ENCODE measurements at places on chromosomes 7 and 10.

- DNase-seq = no peak
Observed at GRCh38 chr10:117927871-117928270, 118.9 kb downstream of the RAB11FIP2 start.

DNA sequence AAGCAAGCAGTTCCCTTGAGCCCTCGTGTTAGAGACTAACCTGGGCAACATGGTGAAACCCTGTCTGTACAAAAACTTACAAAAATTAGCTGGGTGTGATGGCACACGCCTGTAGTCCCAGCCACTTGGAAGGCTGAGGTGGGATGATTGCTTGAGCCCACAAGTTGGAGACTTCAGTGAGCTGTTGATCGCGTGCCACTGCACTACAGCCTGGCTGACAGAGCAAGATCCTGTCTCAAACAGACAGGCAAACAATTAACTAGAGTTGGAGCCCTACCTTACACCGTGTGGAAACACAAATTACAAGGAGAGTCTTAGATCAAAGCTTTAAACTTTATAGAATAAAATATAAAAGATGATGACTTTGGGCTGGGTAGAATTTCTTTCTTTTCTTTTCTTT, 219.5 kb downstream of the CUX1 start:
- DNase-seq = no peak

DNA sequence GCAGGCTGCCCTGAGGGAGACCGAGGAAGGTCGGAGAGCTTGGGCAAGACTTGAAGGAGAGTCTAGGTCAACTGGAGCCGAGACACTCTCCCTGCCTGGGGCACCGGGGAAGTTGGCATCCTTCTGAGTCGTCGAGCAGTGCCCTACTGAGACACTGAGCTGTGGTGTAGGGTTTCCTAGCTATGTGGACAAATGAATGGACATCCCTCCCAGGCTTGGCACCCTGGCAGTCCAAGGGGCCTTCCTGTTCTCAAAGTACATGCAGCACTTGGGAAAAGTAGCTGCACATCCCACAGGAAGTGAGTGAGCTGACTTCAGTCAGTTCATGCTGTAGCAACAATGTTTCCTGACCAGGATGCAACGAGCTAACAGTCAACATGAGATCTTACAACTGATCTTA, 57.2 kb upstream of the INPP5A start:
- no peak for DNase-seq

GRCh38 chr7:46450425-46450824, 529.4 kb upstream of the IGFBP3 start:
- no peak for DNase-seq

- no peak for DNase-seq
Observed at GRCh38 chr10:52864201-52865106, 91.9 kb upstream of the MBL2 start.

- no peak for DNase-seq
Observed at GRCh38 chr10:73991884-73992245, 6.1 kb upstream of the VCL start.

All from uterus (tissue), 4 donors.